ENCODE measurements at places on chromosomes 2 and 18.

- DNase-seq, result no peak
These were observed 12.4 kb downstream of the ASAP2 start for GRCh38 chr2:9219027-9219445.

- no peak for DNase-seq
These were observed 38.8 kb downstream of the TMEM178A start for GRCh38 chr2:39704540-39704939.

DNA sequence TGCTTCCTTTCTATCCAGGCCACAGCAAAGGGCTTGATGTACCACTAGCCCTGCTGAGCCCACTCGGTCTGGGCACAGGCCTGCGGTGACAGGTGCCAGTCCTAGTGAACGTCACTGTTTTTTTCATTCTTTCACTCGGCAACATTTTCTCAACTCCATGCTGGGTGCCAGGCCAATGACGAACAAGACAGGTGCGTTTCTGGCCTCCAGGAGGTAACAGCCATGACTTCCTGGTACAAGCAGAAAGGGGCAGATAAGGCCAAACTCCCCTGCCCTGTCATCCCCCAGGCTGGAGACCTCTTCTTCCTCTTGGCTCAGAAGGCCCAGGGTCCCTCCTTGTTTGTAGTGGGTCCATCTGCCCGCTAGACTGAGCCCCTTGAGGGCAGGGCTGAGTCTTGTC is 55.7 kb upstream of the OTOF start:
- DNase-seq, result no peak

GRCh38 chr2:101120124-101120996 is 30.8 kb downstream of the TBC1D8 start:
- DNase-seq, result no peak

- DNase-seq, result no peak
These were observed 213.4 kb downstream of the STK39 start for GRCh38 chr2:168033966-168034365.

GRCh38 chr18:59549503-59550173 is 147.6 kb downstream of the CCBE1 start:
- no peak for DNase-seq

DNA sequence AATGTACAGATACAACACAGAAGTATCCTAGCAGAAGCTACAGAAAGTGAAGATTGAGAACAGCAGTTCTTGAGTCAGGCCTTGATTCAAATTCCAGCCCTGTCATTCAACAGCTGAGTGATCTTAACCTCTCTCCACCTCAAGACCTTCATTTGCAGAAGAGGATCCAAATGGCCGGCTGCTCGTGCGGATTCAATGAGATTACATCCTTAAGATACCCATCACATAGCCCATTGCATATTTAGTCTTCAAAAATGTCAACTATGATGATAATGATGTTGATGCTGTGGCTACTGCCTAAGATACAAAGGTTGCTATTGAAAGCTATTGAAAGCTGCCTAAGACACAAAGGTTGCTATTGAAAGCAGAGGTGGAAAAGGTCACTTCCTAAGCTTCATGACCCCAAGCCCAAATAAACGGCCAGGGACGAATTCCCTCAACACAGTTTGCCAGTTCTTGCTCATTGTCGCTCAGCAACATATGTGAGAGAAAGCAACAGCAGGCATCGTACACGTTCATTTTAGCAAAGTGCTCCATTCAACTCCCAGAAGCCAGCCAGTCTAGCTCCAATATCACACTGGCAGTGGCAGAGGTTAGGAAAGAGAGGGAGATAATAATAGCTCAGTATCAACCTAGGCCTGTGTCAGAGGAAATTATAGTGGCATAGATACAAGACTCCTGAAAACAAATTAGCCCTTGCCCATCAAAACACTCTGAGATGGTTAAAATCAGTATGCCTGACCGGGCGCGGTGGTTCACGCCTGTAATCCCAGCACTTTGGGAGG is 36.1 kb downstream of the MRPL35 start:
- DNase-seq, result no peak

DNA sequence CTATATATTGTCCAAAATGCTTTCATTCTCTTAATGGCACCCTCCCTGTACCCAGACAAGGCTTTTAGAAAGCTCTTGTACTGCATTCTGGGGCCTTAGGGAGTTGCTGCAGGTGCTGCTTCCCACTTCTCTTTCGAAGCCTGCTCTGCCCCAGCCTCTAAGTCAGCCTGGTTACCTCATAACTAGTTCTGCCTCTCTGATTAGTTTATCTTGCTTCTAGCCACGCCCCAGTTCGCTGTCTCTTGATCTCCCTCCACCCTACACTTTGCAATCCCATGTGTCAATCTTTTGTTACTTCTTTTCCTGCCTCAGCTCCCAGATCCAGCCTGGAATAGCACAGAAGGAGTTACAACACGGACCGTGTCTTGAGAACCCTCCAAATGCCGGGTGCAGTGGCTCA is 13.8 kb upstream of the NCOA1 start:
- no peak for DNase-seq

- no peak for DNase-seq
These were observed 160.2 kb upstream of the SMAD2 start for GRCh38 chr18:48090702-48091101.

- DNase-seq, result no peak
These were observed 115.8 kb upstream of the PDE1A start for GRCh38 chr2:182542501-182543258.

DNA sequence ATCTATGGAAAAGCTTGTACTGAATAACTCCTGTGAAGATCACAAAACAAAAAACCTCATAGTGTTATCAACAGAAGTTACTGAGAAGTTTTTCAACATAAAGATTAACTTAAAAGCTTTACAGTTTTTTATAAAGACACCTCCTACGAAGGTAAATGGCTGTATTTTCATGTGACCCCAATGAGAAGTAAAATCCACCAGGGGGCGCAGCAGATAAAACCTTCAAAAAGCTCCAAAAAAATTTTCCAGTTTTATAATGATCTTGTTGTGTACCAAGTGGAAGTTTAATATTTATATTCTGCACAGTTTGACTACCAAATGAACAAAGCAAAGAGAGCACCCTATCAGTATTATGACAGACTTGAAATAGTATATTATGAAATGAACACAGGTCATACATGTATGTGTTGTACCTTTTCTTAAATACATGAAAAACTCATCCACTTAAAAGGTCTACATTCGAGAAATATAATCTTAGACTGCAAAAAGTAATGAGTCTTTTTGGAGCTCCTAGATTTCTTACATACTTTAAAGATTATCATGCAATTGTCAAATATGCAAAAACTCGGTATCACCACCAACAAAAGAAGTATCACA is 38.5 kb downstream of the PNO1 start:
- no peak for DNase-seq

DNA sequence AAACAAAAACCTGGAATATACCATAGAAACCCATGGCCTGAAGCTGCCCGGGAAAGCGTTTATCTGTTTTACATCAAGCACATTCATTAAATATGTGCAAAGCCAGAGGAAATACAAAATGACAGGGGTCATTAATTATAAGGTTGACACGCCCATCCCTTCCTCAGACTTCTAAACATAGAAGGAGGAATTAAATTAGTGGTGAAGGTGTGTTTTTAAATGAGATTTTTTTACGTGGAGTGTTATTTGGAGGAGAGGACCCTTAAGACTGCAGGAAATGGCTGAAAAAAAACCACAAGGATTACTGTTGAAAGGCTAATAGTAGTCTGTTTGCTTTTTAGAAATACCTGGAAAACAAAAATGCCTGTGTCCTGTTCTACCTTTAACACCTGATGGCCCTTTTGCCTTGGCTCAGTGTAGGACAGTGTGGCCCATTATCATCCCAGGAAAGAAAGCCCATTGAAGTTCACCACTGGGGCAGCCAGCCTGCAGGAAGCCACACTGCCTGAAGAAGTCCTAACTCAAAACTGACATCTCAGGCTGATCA is 123.2 kb downstream of the EPHA4 start:
- DNase-seq, result no peak

GRCh38 chr2:212237350-212238095 is 301.1 kb downstream of the ERBB4 start:
- no peak for DNase-seq

DNA sequence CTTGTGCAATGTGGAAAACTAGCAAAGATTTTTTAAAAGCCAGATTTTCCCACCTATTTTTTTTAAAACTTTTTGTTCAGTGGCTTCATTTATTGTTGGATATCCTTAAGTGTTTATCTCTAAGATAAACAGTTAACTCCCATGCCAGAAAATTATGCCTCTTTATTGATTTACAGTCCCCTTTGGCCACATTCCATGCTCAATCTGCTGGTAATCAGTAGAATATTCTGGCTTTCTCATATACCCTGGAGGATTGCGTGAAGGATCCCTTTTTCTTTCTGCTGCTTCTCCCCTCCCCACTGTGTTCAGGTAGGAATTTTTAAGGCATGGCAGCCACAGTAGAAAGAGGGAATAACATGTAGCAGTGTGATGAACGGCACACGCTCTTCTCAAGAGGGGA is 2.6 kb downstream of the GRHL1 start:
- no peak for DNase-seq

DNA sequence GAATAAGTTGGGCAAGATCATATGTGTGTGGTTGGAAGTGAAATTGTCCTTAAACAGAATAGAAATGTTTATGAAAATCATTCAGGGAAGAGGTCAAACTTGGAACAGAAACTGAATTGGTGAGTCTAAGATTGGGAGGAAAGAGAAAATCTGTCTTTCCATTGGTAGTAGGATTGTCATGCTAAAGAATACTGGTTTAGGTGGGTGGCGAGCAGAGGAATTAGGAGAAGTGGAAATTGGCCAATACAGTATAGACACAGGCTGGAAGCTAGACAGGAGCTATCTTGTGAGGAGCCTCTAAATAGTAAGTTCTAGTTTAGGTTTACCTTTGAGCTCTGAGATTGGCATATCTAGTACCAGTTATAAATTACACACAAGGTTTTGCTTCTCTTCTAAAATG is 80.9 kb upstream of the KYNU start:
- no peak for DNase-seq

- no peak for DNase-seq
These were observed 344.6 kb upstream of the CHAC2 start for GRCh38 chr2:53422979-53423378.

DNA sequence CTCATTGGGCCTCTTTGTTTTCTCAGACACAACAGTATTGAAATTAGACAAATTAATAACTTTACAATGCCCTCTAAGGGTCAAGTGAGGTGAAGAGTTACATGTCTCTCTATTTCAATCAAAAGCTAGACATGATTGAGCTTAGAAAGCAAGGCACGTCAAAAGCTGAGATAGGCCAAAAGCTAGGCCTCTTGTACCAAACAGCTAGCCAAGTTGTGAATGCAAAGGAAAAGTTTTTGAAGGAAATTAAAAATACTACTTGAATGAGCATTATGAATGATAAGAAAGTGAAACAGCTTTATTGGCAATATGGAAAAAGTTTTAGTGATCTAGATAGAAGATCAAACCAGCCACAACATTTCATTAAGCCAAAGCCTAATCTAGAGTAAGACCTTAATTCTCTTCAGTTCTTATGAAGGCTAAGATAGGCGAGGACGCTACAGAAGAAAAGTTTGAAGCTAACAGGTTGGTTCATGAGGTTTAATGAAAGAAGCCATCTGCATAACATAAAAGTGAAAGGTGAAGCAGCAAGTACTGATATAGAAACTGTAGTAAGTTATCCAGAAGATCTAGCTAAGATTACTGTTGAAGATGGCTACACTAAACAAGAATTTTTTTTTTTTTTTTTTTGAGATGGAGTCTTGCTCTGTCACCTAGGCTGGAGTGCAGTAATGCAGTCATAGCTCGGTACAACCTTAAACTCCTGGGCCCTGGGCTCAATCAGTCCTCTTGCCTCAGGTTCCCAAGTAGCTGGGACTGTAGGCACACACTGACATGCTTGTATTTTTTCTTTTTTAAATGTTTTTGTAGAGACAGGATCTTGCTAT is 65.5 kb downstream of the FAM117B start:
- no peak for DNase-seq

DNA sequence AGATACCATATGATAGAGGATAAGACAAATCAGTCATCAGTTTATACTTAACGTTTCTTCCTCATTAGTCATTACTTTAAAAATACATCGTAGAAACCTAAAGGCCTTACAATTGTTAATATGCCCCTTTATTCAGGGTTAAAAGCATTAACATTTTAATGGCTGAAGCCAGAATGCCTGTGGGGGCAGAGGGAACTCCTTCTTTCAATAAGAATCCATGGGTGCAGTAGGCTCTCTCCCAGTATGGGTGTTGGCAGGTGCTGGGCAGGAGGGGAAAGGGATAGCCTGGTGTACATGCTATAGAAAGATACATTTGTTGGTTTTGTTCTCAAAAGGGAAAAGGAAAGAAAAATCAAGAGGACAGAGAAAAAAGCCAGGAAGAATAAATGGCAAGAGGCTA is 1035.7 kb upstream of the POU3F3 start:
- DNase-seq, result no peak

GRCh38 chr2:24861500-24861899 is 58.5 kb downstream of the ADCY3 start:
- no peak for DNase-seq

DNA sequence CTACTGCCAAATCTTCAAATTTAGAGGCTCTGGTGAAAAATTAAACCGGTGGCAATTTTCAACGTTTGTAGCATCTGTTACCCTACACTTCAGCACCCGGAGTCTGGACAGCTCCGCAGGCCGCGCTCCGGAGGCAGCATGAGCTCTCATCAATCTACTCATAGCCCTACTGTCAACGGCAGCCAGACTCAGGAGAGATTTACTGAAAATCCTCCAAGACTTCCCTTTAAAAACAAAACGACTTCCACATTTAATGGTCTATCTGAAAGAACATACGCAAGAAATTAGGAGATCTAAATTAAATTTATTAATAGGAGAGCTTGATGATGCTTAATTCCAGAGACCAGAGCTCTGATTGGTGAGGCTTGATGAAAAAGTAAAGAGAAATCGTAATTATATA is 970 bp upstream of the ADCYAP1 start:
- DNase-seq, result no peak

DNA sequence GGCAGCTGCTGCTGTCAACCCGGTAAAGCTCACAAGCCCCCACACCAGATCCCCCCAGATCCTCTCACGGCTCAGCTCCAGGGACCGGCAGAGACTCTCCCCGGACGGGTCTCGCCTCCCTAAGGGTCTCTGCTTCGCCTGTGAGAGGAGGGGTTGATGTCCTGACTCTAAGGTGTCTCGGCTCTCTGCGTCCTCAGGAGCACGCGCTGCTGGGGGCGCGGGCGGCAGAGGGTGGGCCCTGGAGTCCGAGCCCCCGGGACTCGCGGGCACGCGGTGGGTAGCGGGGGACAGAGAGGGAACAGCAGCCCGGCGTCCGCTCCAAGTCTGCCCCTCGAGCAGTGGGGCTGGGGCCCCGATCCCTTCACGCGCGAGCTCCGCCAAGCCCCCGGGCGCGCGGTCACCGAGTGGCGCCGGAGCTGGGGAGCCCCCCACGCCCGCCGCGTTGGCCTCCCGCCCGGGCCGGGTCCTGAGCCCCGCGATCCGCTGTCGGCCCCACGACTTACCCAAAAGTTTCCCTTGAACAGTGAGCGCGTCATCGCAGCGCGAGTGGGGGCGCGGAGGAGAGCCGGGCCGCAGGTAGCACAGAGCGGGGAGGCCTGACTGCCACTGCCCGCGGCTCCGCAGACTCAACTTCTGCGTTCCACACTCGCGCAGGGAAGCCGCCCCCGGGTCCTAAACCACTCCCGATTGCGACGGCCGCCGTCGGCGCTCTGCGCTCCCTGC is at the start of gene PSTPIP2:
Gene PSTPIP2 (minus strand): TSS at position 608 of the 723 bp plus-strand sequence. CDS start 72 bp downstream, at position 536.
- peak; percentile 42 for DNase-seq

All from stimulated activated CD8-positive, alpha-beta memory T cell treated with anti-CD3 and anti-CD28 coated beads, Interleukin-15, amount 100 ng/mL, for 4 hours (primary cell).